NCI-H1436 treated with DMSO at 0.1 percent for 48 hours (cell line): ENCODE measurements at places on chromosomes 4 and X.

DNA sequence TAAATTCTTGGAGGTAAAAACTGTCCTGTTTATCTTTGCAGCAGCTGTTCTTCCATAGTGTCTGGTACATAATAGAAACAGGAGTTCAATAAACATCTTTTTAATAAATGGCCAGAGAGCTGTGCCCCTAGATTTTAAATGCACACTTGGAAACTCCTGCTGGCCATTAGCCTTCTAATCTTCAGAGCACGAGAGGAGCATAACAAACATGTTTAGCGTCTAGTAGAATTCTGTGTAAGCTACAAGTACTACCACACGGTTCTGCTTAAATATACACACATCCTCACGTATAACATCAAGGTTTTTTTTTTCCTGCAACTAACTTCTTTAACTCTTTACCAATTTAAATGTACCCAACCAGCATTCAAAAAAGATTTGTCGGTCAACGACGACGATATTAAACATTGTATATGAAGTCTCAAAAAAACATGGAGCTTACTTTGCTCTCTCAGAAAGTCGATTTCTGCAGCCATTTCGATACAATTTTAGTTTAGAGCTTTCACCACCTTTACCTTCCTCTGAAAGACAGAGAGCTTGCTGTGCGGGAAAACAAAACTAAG lies 628 bp downstream of the SCLT1 start:
- no peak for DNase-seq

DNA sequence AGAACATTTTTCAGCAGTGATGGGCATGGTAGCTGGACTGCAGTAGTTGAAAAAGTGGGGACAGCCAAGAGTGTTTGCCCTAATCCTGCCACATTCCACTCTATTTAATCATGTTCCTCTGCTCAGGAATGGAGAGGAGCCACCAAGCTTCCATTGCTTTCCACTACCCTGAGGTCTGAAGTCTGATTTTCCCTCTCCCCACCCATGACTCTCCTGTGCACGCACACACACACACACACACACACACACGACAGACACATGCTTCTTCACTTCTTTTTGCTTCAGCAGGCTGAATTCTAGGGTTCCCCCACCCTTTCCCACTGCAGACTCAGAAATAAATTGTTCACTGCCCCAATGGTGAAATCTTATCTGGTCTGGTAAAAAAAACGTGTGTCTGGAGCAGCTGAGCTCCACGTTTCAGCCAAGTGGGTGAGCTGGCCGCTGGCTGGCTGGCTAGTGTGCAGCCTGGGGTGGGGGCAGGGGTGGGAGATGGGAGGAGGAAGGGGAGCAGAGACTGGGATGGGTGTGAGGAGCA lies 142.7 kb upstream of the NALF2 start:
- DNase-seq, result no peak

- DNase-seq, result no peak
These were observed 7.3 kb downstream of the HAUS7 start for GRCh38 chrX:153463031-153463430.

DNA sequence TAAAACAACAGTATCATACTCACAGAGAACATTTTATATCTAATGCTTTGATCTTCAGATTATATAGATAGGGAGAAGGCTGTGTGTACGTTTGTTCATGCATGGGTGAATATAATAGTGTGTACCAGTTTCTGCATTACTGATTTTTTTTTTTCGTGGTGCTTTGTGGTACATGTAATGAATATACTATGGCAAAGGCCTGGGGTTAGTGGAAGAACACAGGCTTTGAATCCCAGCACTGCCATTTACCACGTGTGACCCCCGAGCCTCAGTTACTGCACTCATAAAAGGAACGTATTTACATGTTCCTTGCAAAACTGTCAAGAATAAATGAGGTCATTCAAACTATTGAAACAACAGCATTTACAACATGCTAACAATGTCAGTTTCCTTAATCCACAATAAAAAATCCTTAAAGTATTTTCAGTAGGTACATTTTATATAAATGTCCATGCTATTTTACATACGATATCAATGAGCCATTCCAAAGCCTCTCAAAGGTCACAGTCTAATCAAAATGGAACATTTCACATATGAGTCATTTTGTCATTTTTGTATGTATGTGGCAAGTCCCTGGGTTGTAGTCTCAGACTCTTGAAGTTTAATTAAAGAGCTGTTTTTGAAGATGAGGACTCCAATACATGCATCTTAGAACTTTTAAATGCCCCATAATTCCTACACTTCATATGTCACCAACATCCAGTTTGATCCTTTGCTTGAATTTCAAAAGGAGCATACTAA lies 242.8 kb downstream of the PPP3CA start:
- no peak for DNase-seq

- no peak for DNase-seq
These were observed 24.2 kb downstream of the TNIP2 start for GRCh38 chr4:2731907-2732317.

DNA sequence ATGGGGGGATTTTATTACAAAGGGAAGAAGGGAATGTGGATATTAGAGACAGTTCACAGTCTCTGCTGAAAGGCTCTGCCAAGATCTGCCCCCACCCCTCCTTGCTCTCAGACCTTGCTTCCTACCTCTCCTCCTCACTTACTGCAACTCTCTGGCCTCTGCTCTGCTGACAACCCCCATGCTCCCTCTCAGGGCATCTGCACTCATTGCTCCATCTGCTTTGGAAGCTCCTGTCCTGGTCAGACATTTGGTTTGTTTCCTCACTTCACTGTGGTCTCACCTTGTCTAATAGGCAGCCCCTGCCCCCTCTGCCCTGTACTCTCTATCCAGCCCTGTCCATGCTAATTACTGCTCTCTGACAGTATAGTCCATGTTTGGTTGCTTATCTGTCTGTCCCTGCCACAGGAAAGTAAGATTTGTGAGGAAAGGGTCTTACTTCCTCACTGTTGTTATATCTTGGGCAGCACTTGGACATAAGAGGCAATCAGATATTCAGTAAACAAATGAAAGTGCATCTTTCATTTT lies 189.3 kb downstream of the PTTG2 start:
- no peak for DNase-seq

GRCh38 chr4:159191989-159192388 lies 89.1 kb downstream of the RAPGEF2 start:
- DNase-seq, result no peak

DNA sequence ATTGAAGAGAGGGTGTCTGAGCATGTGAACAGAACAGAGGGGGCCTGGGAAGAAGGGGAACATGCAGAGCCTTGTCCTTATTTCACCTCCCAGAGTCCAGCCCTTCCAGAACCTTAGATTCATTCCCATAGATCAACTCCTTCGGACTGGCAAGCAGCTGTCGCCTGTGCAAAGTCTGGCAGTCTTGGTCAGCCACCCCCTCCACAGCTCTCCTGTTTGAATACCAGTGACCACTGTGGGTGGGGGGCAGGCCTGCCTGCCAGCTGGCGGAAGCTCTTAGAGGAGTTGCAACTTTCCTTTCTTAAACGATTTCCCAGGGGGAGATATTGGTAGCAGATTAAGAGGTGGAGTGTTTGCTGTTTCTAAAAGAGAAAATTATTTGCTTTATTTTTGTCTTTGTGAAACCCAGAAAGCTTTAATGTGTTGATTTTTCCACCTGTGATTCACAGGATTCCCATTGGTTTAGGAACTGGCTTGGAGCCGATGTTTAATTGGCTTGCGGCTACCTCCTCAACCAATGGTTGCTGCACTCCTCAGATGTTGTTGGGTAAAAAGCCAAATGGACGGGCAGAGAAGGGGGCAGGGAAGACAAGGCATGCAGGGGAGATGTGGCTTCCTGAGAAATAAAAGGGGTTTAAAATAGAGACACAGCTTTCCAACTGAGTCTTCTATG lies 62.2 kb upstream of the PRPS1 start:
- DNase-seq, result peak; percentile 81

GRCh38 chr4:184616633-184617551 lies 32.4 kb downstream of the CASP3 start:
- DNase-seq, result no peak

- DNase-seq, result no peak
These were observed 32.8 kb downstream of the NPY2R start for GRCh38 chr4:155241225-155241624.

GRCh38 chr4:2829933-2830451 lies 13.7 kb upstream of the ADD1 start:
- DNase-seq, result no peak

DNA sequence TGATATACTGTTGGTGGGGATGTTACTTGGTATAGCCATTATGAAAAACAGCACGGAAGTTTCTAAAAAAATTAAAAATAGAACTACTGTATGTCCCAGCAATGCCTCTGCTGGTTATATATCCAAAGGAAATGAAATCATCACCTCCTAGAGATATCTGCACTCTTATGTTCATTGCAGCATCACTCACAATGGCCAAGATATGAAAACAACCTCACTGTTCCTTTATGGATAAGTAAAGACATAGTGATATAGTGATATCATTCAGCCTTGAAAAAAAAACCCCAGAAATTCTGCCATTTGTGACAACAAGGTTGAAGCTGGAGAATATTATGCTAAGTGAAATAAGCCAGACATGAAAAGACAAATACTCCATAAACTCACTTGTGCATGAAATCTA lies 543.8 kb upstream of the SLIT2 start:
- no peak for DNase-seq

DNA sequence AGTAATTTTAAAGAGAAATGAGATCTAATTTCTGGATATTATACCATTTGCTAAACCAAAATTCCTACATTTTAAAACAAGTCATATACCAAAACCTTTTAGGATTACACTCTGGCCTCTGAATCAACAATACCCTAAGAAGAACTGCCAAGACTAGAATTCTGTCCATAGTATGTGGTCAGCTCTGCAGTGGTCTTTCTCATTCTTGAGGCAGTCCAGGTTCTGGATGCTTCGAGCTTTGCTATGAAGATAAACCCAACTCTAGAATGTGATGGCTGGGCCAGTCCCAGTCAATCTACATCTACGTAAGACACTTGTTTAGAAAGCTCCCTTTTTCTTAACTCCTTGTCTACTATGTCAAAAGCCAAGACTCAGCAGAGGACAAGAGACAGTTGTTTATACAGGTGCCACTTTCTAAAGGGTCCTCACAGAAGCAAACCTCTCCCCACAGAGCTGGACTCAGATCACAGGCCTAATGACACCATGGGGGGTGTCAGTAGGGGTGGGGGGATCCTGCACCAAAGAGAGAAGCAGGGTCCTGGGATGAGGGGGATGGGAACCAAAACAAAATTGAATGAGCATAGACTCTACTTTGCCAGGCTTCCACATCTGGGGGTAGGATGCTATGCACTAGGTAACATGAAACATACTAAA lies 63.2 kb downstream of the SH3RF1 start:
- DNase-seq, result no peak

GRCh38 chr4:155539746-155540145 lies 126.9 kb upstream of the GUCY1A1 start:
- DNase-seq, result no peak

- DNase-seq, result no peak
These were observed 23.5 kb downstream of the UVSSA start for GRCh38 chr4:1370321-1371124.

DNA sequence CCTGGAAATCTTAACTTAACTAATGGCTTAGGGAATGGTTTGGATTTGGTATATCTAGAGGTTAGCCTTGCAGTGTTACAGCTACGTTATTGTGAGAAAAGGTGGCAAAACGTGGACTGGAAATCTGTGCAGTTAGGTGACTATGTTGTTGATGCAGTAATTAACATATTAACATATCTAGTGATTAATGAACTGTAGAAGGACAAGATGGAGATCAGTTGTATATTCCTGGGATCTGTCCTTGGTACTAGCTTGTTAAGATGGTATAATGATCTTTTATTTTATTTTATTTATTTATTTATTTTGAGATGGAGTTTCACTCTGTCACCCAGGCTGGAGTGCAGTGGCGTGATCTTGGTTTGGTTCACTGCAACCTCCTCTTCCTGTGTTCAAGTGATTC lies 36.9 kb downstream of the GPAT3 start:
- no peak for DNase-seq

GRCh38 chrX:16018291-16018690 lies 105.1 kb upstream of the GRPR start:
- DNase-seq, result no peak

DNA sequence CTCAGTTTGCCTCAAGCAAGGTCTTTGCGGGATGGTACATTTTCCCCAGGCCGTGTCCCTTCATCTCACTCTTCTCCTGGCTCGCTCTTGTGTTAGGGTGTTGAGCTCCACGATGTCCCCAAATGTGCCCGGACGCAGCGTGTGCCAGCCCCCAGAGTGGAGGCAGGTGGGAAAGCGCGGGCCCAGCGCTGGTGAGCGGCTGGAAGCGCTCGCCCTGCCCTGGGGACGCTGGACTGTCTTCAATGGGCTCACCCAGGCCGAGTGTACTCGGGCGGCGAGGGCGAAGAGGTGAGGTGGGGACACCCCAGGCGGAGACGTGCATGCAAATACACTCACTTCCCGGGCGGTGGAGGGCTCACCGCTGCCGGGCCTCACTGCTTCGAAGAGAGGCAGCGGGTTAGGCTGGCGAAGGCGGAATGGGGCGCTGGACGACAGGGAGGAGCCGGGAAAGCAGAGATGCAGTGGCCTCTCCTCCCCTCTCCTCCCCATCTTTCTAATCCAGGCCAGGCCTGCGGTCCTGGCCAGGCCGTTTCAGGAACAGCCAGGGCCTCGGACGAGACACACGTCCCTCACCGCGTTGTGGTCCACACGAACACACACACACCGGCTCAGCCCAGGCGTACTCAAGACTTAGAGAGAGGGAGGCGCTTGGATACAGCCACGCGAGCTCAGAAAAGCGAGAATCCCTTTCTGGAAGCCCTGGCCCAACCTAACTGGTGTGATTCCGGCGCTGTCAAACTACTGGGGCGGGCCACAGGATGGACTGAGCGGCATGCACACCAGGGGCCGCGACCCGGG lies 2.2 kb downstream of the NKX6-1 start:
- no peak for DNase-seq

- DNase-seq, result no peak
These were observed 136.9 kb upstream of the ZIC3 start for GRCh38 chrX:137428766-137429591.
